ENCODE measurements at places on chromosomes 2 and 18. TPM values are rescaled to one million over a fixed set of nuclear protein-coding genes. Genes with fewer than 3 reads are reported as not detected.

HOXD4 gene
- not detected for total RNA-seq

DSEL gene
- 108 TPM for total RNA-seq

ADAM23 gene
- total RNA-seq = 7.8 TPM

MDH1B gene
- 0.81 TPM for total RNA-seq

CRYGC gene
- not detected for total RNA-seq

NOL4 gene
- total RNA-seq = not detected

FAM136A gene
- total RNA-seq = 35.5 TPM

PAIP2B gene
- total RNA-seq = 1.6 TPM

Measured in fibroblast of the aortic adventitia (primary cell).